ENCODE measurements at places on chromosomes 11 and 22.

- no peak for DNase-seq
Measured at GRCh38 chr22:39498368-39498767, 3.7 kb upstream of the MIEF1 start.

- no peak for DNase-seq
Measured at GRCh38 chr11:2952290-2952689, 23.1 kb upstream of the PHLDA2 start.

GRCh38 chr22:25447686-25448434 is 116.6 kb upstream of the GRK3 start:
- peak; percentile 87 for DNase-seq

- peak; percentile 51 for DNase-seq
Measured at GRCh38 chr22:43110927-43111623, 525 bp downstream of the BIK start.

DNA sequence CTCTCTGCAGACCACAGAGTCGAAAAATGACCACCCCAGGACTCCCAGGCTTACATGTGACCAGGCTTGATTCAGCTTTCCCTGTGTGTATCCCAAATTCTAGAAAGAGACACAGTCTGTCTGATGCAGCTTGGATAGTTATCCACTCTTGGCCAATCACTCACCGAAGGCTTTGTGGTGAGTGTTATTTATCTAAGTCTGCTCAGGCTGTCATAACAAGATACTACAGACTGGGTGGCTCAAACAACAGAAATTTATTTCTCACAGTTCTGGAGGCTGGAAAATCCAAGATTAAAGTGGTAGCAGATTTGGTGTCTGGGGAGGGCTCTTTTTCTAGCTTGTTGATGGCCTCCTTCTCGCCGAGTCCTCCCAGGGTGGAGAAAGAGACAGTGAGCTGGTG is 63.2 kb downstream of the ZBTB16 start:
- no peak for DNase-seq

GRCh38 chr11:130652671-130653335 is 204.4 kb downstream of the ADAMTS15 start:
- no peak for DNase-seq
